ENCODE measurements at places on chromosomes 12 and 14.

DNA sequence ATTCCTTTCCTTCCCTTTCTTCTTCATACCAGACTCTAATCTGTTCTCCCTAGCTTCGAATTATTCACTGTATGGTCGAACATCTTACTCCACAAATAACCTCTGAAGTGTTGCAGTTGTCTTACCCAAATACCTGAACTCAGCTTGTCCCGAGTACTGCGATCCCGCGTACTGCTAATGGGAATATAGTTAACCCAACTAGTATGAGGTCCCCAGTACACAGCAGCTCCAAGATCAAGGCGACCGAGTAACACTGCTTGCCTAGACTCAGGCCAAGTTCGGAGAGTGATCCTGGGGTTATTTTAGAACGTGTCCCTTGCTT, 462 bp upstream of the ETNK1 start:
- DNase-seq: no peak

DNA sequence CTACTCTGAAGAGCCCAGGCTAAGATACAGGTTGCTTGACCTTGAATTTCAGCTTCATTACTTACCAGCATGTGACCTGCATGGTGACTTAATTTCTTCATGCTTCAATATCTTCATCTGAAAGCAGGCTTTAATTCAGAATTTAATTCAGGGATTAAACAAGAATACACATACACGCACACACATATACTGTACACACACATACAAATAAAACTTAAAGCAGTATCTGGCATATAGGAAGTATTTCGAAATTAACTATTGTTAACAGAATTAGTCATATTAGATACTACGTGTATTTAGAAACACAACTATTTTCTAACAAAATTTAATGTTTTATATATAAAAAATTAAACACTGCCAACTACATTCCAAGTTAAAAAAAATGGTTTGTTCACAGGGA, 640.3 kb downstream of the SLC6A15 start:
- DNase-seq: no peak

DNA sequence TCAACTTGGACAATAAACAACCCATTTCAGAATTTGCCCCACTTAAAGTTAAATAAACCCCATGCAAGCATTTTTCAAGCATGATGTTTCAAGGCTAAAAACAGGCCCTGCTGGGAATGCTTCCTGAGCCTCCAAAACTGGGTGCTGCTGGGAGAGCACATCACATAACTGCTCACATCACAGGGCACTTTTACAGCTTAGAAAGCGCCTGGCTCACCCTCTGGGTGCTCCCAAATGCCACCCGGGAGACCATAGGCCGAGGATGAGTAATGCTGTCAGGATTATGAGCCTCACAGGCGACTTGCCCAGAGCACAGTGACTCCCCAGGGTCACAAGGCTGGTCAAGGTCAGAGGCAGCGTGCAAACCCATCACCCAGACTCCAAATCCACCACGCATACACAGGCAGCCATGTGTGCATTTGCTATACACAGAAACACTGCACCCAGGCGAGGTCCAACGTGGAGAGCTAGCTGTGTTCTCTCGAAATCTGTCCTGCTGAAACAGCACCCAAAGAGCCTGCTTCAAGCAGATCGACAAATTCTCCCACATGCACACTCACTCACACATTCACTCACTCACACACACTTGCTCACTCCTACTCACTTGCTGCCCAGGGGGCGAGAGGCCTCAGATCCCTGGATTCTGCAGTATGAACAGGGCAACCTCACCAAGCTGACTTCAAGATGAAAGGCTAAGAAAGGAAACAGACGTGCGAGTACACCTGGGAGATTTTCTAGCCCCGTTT, 58.7 kb downstream of the ITPK1 start:
- DNase-seq: no peak

- DNase-seq: no peak
Observed at GRCh38 chr14:96847451-96847850, 50.3 kb downstream of the VRK1 start.

- no peak for DNase-seq
Observed at GRCh38 chr14:89813617-89814031, 140.9 kb downstream of the EFCAB11 start.

DNA sequence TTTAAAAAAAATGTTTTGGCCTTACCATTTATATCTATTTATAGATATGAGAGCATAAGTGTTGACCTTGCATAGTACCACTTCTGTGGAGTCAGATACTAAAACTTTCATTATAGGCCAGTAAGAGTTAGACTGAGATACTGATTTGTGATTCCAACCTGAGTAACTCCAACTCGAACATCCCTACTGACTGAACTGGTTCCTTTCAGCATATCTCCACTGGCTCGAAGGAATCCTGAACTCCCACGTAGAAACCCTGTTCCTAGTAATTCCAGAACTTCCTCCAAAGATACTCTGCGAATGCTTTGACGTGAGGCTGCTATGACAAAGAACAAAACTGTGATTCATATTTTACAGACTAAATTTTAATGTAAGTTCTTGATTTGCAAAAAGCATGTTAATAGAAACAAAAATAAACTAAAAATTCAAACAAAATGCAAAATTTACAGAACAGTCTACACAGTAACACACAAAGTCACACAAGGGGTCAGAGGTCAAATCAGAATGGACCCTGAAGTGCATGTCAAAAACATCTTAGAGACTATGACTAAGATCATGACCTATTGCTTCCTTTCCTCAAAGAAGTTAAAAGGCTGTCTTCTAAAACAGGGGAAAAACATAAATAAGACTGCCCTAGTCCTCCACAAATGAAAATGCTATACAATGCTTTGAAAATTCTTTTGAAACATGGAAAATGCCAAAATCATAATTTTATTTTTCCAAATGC, 31.5 kb downstream of the HEATR5A start:
- DNase-seq: no peak

GRCh38 chr12:12922191-12922616, 29.8 kb downstream of the GPRC5D start:
- no peak for DNase-seq

- DNase-seq: no peak
Observed at GRCh38 chr14:89025561-89026236, 201.2 kb downstream of the TTC8 start.

DNA sequence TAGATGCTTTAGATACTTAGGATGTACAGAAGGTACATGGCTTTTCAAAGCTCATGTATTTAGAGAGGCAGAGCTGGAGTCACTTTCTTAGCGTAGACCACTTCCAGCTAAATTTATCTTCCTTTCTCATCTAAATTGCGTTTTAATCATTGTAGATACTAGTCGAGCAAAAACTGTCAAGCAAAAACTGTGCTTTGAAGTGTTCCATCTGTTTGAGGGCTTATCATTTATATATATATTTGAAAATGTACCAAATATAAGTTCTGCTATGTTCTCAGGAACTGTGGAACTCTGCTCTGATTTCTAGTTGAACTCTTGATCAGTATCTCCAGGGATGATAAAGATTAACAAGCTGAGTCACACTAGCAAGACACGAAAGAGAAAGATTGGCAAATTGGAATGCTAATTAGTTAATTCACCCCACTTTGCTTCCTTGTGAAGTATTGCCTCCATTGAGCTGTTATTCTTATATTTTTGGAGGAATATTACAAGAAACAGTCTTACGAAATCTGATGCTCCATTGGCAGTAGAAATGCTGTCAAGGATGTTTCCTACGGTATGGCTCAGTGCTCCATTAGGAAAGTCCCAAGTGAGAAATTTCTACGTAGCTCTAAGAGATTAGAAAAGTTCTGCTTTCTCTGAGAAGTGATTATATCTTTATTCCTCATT, 310.7 kb downstream of the AEBP2 start:
- DNase-seq: no peak

- no peak for DNase-seq
Observed at GRCh38 chr12:85946375-85946774, 72.3 kb downstream of the NTS start.

DNA sequence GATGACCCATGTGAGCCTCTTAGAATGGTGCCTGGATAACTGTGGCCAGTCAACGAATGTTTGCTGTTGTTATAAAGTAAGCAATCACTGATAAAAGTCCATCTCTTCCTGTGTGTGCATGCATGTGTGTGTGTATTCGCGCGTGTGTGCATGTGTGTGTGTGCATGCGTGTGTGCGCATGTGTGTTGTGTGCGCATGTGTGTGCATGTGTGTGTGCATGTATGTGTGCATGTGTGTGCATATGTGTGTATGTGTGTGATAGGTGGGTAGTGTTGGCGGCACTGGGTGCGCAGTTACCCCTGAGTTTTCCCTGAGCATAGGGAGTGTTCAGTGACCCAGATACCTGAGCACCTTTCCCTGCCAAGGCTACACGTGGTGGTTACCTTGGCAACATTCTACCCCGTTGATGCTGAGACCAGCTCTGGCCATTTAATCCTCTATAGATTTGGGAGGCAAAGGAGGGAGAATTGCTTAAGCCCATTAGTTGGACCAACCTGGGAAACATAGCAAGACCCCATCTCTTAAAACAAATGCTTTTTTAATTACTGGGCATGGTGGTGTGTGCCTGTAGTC, 137.8 kb downstream of the SLC15A4 start:
- DNase-seq: no peak

- DNase-seq: no peak
Observed at GRCh38 chr14:19917955-19918518, 2.4 kb upstream of the OR4K5 start.

GRCh38 chr14:90615517-90616060, 200.6 kb downstream of the TTC7B start:
- no peak for DNase-seq

DNA sequence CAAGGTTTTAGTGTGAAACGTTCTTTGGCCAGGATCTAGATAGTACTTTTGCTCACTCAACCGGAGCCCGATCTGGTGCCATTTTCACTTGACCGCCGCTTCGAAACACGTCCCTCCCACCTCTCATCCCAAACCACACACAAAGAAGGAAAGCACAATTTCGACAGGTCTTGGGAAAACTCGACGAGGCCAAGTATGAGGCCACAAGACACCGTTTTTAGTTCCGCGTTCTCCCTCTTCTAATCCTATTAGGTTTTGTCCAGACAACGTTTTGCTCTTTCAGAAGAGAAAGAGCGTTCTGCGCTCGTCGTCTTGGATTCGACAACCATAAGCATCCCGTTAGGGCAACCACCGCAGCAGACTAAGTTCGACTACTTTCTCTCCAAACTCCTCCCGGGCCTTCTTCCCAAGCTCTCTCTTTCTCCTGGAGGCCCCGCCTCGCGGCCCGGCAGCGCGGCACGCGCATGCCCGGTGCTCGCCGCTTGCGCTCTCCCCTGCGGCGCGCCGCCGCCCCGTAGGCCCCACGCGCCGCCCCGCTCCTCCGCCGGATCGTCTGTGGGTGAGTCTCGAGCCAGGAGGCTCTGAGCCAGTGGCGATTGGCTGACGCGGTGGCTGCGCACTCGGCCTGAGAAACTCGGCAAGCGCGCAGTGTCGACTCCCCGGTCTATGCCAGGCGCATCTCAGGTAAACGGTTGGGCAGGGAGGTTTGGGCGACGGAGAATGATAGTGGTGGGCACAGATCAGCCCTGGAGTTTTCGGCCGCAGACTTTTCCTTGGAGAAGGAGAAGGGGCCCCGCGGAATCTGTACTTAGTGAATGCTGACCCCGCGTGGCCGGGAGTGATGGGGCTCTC, at the start of gene MIPOL1:
MIPOL1 (plus strand) TSS at position 517 of the 852 bp plus-strand sequence. CDS start 49,952 bp downstream, outside the sequence.
- peak; percentile 92 for DNase-seq

- DNase-seq: no peak
Observed at GRCh38 chr12:132560364-132560613, 50.1 kb downstream of the LRCOL1 start.

DNA sequence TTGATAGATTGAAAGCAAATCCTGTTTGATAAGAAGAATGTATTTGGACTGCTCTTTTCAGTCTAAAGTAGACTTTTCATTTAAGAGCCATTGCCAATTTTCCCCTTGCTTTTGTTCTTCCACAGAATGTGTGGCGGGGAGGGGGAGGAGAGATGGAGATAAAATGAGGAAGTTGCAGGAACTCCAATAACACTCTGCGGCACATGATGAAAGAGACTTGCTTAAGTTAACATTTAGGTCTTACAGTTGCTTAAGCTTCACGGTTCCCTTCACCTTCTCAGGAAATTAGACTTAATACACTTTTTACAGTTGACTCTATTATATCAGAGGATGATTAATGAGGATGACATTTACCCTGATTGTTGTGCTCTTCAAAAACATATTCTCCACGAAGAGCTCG, 537.3 kb downstream of the TMTC2 start:
- DNase-seq: no peak

- peak; percentile 1 for DNase-seq
Observed at GRCh38 chr14:104852280-104852663, 12.8 kb upstream of the CEP170B start.

DNA sequence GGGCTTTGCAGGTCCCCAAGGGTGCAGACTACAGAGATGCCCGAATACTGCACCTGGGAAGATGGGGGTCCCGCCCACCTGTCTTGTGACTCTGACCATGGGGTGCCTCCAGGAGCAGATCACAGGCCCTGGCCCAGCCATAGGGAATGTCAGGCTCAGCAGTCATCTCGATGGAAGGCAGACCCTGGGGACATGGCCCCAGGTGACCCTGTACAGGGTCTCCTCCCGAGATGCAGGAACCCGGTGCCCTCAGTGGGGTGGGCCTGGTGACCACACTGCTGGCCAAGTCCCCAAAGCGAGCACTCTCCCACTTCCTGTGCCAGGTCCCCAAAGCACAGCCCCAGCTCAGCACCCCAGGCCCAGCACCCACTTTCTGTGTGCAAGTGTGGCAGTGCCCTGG, 903.7 kb upstream of the USP15 start:
- no peak for DNase-seq

GRCh38 chr12:588646-589045, 74.6 kb downstream of the NINJ2 start:
- DNase-seq: no peak

DNA sequence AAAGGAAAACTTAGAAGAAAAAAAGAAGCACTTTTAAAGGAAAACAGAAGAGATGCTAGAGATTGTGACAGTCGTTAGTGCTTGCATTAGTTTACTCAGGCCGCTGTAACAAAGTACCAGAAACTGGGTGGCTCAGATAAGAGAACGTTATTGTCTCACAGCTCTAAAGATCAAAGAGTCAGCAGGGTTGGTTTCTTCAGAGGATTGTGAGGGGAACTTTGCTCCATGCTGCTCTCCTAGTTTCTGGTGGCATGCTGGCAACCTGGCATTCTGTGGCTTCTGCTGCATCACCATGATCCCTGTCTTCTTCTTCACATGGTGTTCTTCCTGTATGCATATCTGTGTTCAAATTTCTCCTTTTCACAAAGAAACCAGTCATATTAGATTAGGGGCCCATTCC, 119.4 kb upstream of the PLEKHA5 start:
- DNase-seq: no peak

DNA sequence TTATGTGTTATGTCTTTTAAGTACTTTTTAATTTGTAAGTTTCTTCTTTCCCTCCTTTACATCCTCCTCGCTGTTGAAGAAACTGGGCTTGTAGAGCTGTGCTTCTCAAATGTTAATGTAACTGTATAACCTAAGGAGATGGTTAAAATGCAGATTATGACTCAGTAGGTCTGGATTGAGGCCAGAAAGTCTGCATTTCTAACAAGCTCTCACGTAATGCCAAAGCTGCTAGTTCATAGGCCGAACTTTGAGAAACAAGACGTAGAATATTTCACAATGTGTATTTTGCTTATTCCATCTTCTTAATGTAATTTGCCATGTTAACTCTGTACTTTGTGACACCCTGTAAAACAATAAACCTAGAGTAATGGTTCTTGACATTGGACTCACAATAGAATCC, 193.3 kb upstream of the SYT1 start:
- no peak for DNase-seq
